Upper lobe of right lung (tissue), 1 donor: ENCODE measurements at places on chromosomes 2 and 18.

- no peak overlapping the region for H3K4me3 ChIP-seq
- no peak for DNase-seq
- H3K27me3 ChIP-seq, result no peaks in the 10 kb centered on the region
Measured at GRCh38 chr18:8841781-8842485, 136.6 kb downstream of the MTCL1 start.

- peaks cover 35% of the 10 kb centered on the region for H3K36me3 ChIP-seq
- no peak for DNase-seq
- no peaks in the 10 kb centered on the region for H3K27me3 ChIP-seq
- H3K27ac ChIP-seq, result no peak overlapping the region
Measured at GRCh38 chr2:54975175-54975574, 75.1 kb downstream of the RTN4 start.

- no peak overlapping the region for H3K27ac ChIP-seq
- H3K4me1 ChIP-seq, result no peaks in the 10 kb centered on the region
- no peaks in the 10 kb centered on the region for H3K27me3 ChIP-seq
- no peak for DNase-seq
- H3K36me3 ChIP-seq, result no peaks in the 10 kb centered on the region
Measured at GRCh38 chr18:42807887-42808286, 307.6 kb downstream of the RIT2 start.

- H3K27me3 ChIP-seq, result peaks cover 9% of the 10 kb centered on the region
- no peaks in the 10 kb centered on the region for H3K36me3 ChIP-seq
- DNase-seq, result peak; percentile 59
- H3K4me3 ChIP-seq, result no peak overlapping the region
- H3K27ac ChIP-seq, result no peak overlapping the region
Measured at GRCh38 chr2:240169486-240170353, 29.3 kb upstream of the OTOS start.

DNA sequence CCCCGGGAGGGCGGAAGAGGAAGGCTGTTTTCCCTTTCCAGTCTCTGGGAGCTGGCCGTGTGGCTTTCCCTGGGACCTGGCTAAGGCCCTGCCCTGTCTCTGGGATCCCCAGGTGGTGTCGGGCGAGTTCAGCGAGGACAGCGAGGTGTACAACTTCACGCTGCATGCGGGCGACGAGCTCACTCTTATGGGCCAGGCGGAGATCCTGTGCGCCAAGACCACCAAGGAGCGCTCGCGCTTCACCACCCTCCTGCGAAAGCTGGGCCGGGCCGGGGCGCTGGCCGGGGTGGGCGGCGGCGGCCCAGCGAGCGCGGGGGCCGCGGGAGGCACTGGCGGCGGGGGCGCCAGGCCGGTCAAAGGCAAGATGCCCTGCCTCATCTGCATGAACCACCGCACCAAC lies 11.2 kb downstream of the GAREM2 start:
- no peak overlapping the region for H3K27ac ChIP-seq
- DNase-seq, result no peak
- H3K36me3 ChIP-seq, result no peaks in the 10 kb centered on the region
- peaks cover 5% of the 10 kb centered on the region for H3K4me1 ChIP-seq
